ENCODE measurements at places on chromosomes 1 and 21.

- DNase-seq = no peak
Observed at GRCh38 chr1:21952786-21953520, 15.8 kb upstream of the HSPG2 start.

DNA sequence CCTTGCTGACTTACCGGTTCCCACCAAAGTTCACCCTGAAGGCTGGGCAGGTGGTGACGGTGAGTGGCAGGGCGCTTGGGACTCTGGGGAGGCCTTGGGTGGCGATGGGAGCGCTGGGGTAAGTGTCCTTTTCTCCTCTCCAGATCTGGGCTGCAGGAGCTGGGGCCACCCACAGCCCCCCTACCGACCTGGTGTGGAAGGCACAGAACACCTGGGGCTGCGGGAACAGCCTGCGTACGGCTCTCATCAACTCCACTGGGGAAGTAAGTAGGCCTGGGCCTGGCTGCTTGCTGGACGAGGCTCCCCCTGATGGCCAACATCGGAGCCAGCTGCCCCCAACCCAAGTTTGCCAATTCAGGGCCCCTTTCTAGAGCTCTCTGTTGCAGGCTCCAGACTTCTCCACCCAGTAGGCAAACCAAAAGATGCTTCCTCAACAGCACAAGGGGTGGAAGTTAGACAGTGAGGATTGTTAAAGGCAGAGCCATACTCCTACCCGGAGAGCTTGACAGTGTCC is 16.4 kb upstream of the SEMA4A start:
- DNase-seq = no peak

DNA sequence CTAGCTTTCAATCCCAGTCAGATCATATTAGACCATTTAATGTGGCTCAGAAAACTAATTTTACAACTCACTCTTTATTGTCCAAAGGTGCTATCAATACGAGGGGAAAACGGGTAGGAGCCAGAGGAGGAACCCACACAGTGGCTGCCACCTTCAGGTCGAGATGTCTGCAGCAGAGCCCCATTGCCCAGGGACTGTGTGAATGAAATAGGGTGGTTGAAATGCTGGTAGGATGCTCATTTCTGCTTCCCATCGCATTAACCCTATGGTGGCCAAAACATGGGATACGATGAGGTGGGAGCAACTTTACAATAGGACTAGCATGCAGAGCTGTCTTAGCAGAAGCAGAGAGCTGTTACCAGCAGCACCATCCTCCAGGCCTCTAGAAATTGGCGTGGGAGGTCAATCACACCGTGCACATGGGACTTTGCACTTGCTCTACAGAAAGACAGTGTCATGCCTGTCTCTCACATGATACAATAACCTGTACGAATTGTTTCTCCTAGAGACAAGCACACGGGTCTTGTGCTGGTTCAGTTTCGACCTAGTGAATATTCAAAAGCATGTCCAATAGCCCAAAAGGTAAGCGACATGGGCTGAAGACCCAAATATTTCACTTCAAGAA is 69.5 kb upstream of the DESI2 start:
- DNase-seq = no peak

GRCh38 chr1:94032637-94033036 is 88.3 kb downstream of the ABCA4 start:
- no peak for DNase-seq

- DNase-seq = no peak
Observed at GRCh38 chr1:226410958-226411357, 3.1 kb upstream of the PARP1 start.

GRCh38 chr21:34615487-34615814 is 538 bp upstream of the RCAN1 start:
- DNase-seq = no peak

DNA sequence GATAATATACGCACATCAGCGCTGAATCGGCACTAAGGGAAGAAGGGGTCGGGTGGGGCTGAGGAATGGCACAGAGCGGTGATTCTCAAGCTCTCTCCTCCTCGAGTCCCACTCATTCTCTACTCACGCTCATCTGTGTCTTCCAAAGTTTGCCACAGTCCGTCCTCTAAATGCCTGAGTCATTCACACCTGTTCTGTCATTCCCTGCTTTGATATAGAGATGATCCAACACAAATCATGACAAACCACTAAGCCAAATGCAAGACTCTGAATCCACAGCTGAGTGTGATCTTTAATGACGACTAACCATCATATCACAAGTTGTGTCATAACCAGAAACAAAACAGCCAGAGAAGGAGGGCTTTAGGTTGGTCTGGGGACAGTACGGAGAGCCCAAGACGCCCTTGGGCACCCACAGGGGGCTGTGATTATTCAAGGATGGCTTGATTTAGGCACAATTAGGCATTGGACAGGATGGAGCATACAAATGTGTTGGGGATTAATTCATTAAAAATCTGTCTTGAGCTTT is 501.5 kb downstream of the KIF26B start:
- DNase-seq = no peak

DNA sequence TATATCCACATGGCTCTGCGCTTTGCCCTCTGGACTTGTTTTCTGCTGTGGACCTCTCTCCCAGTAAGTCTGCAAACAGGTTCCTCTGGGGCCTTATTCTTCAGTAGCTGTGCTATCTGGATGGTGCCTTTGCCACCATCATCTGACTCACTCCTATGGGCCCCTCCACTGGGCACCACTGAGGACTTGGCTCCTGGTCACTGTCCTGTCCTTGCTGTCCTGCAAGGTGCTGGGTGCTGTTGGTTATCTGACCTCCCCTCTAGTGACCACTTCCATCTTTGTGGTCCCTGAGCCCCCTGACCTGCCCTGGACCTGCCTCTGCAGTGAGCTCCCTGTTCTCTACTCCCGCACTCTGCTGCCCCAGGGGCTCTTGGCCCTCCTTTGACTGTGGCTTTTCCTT is 6.7 kb downstream of the CNIH3 start:
- no peak for DNase-seq

Data from stimulated activated CD8-positive, alpha-beta memory T cell treated with anti-CD3 and anti-CD28 coated beads, Interleukin-4, amount 100 ng/mL, for 48 hours (primary cell).